Gastrocnemius medialis (tissue), 4 donors: ENCODE measurements at places on chromosomes 4 and X. TPM values are rescaled to one million over a fixed set of nuclear protein-coding genes. Genes with fewer than 3 reads are reported as not detected.

DNA sequence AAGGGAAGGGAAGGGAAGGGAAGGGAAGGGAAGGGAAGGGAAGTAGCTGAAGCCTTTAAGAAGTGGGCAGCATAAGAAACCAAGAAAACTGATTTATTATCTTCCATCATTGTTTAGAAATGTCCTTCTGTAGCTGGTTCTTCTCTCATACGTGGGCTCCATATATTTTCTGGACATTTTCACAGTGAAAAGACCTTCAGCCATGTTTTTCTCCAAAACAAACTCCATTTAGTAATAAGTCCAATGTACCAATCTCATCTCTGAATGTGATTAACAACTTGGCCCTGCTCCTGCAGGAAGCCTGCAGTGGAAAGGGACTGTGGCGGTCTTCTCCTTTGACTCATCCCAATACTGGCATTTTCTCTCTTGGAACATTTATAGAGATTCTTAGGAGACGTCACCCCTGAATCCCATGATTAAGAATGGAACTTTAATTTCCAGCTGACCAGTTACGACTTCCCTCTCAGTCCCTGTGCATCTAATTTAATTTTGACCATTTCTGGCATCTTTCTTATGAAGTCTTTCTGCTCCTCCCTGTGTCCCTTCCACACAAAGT is 96.6 kb upstream of the GUCY1A1 start:
- DNase-seq, result no peak

DNA sequence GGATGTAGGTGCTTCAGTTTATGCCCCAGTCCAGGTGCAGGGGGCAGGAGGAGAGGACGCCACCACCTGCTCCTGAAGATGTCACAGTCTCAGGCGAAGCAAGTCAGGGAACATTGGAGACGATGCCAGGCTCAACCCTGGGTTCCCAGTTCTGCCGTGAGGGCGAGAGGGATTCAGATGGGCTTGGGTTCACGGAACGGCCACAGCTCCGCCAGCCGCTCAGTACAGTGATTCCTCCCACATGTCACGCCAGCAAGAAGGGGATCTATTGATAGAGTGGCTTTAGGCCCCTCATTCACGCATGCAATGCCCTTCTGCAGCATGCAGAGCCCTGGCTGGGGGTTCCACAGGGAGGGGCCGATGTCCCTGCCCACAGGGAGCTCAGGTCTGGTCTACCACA is 34.2 kb downstream of the ADRA2C start:
- DNase-seq, result no peak

The GAGE12F gene
- not detected for total RNA-seq

- DNase-seq, result no peak
Measured at GRCh38 chr4:118354913-118355312, 2.1 kb upstream of the PRSS12 start.
